Motor neuron (in vitro differentiated cells): ENCODE measurements at places on chromosomes 3 and 15. TPM values are rescaled to one million over a fixed set of nuclear protein-coding genes. Genes with fewer than 3 reads are reported as not detected.

Gene EIF3J
- total RNA-seq, result 57.0 and 63.1 TPM in 2 replicates

Gene MYRIP
- 3.1 and 3.3 TPM in 2 replicates for total RNA-seq

Gene CDCP1
- total RNA-seq, result 0.24 and 0.39 TPM in 2 replicates

Gene CCR9
- total RNA-seq, result 0.39 and 0.63 TPM in 2 replicates

Gene TM6SF1
- total RNA-seq, result 0.93 and 1.1 TPM in 2 replicates

Gene SERINC4
- 1.1 and 1.3 TPM in 2 replicates for total RNA-seq

Gene LDHAL6B
- 0.81 and 1.1 TPM in 2 replicates for total RNA-seq

Gene IQCF5
- total RNA-seq, result not detected in 2 replicates
